ENCODE measurements at places on chromosomes 3 and 15. TPM values are rescaled to one million over a fixed set of nuclear protein-coding genes. Genes with fewer than 3 reads are reported as not detected.

DNA sequence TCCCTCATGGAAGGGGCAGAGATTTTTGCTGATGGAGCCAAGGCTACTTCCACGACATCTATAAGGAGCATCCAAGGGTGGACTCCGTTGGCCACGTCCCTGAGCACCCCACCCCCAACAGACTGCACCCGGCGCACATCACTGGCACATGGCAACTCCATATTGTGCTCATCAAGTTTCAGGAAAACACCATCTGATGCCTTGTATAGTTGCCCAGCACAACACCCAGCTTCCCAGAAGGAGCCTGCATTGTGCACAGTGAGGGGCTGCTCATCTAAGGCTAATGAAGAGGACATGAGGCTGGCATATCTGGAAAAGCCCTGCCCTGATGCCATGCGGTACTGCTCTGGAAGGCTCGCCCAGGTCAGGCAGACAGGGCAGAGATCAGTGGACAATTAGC lies 15.0 kb upstream of the CACNA2D2 start:
- DNase-seq, result no peak

- no peak for DNase-seq
Measured at GRCh38 chr15:60526127-60526616, 47.2 kb upstream of the ICE2 start.

GRCh38 chr3:140842984-140843649 lies 98.5 kb upstream of the SLC25A36 start:
- no peak for DNase-seq

DNA sequence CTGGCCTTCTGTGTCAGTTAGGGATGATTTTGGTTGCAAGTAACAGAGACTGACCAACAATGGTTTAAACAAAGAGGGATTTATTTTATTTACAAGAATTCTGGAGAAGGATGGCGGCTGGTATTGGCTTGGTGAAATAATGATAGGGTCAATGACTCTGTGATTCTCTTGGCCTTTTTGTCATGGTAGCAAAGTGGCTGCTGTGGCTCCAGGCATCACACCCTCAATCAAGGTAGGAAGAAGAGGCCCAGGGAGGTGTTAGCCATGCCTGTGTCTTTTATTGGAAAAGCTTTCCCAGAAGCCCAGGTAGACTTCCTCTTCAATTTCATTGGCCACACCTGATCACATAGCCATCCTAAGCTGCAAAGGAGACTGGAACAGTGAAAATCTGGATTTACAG lies 13.1 kb downstream of the FAM107A start:
- no peak for DNase-seq

GRCh38 chr3:44265815-44266214 lies 24.1 kb downstream of the TOPAZ1 start:
- no peak for DNase-seq

GRCh38 chr15:74165461-74165860 lies 8.0 kb upstream of the ISLR start:
- no peak for DNase-seq

GRCh38 chr3:111593666-111594065 lies 1.5 kb downstream of the ZBED2 start:
- DNase-seq, result no peak

DNA sequence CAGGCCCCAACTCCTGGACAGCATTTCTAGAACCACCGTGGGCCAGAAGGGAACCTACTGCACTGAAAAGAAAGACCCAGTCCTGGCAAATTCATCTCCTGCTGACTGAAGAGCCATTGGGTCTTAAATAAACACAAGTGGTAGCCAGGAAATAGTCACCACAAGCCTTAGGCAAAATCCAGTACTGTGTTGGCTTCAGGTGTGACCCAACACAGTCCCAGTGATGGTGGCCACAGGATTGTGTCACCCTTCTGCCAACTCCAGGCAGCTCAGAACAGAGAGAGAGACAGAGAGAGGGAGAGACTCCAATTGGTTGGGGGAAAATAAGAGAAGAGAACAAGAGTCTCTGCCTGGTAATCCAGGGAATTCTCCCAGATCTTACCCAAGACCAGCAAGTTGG lies 23.1 kb downstream of the NEDD4 start:
- DNase-seq, result no peak

DNA sequence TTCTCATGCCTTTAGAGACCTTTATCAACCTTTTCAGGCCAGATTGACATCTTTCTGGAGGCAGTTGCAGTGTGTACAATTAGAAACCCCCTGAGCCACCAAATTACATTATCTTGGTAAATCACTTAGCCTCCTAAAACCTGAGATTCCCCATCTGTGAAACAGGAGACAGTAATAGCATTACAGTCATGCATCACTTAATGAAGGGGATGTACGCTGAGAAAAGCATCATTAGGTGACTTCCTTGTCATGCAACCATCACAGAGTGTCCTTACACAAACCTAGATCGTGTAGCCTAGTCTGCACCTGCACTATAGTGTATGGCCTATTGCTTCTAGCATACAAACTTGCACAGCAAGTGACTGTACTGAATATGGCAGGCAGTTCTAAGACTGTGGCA lies 400.8 kb upstream of the CNTN3 start:
- DNase-seq, result no peak

DNA sequence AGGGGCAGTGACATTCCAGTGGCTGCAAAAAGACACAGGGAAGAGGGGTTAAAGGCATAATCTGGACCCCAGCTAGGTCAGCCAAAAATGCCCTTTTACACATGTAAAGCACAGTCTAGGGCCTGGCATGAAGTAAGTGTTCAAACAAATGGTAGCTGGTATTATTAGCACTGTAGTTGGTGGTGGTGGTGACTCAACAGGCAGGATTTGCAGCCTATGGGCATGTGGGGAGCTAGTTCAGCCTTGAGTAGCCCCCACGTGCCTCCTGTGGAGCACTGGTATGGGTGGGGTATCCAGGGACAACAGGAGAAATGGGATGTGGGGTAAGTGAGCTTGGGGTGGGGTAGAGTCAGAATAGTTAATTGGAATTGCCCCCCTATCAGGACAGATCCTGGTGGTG lies 27.6 kb downstream of the DNASE1L3 start:
- DNase-seq, result no peak

GRCh38 chr3:162170581-162170980 lies 674.0 kb downstream of the OTOL1 start:
- no peak for DNase-seq

- no peak for DNase-seq
Measured at GRCh38 chr3:51642462-51642861, 28.6 kb upstream of the TEX264 start.

GRCh38 chr3:84522893-84523292 lies 435.9 kb upstream of the CADM2 start:
- no peak for DNase-seq

- no peak for DNase-seq
Measured at GRCh38 chr3:101828276-101828675, 21.0 kb upstream of the NFKBIZ start.

DNA sequence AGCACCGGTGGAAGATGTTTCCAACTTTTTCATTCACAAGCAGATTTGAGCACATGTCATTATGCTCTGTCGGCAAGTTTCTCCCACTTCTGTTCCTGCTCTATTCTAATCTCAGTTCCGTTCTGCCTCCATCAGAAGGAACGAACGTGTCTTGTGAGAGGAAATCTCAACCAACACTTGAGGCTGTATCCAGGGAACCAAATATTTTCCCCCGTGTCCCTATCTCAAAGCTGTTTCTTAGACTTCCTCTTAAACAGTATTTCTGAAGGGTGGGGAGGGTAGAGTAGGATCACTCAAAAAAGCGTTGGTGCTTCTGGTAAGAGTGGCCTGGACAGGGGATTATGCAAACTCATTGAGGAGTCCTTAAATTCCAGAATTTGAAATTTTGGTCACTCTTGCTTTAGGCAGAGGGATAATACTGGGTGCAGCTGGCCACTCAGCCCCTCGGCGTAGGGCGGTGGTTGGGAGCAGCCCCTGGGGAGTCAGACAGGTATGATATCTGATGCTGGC lies 54.9 kb downstream of the FRMD4B start:
- no peak for DNase-seq

GRCh38 chr3:127781411-127782001 lies 40.8 kb downstream of the MGLL start:
- DNase-seq, result no peak

DNA sequence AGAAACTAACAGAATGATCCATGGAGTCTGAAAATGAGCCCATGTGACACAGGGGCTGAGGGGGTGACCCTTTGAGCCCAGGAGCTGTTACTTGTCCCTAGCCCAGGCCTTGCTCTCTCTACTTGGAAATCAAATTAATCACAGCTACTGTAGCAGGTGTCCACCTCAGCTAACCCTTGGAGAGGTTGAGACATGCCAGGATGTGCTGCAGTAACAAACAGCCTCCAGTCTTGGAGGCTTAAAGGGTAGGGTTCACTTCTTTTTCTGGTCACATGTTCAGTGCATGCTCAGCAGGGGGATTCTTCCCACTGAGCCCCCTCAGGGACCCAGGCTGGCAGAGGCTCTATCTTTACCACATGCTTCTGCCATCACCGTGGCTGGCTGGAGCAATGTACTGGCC lies 21.4 kb downstream of the TPRA1 start:
- no peak for DNase-seq

DNA sequence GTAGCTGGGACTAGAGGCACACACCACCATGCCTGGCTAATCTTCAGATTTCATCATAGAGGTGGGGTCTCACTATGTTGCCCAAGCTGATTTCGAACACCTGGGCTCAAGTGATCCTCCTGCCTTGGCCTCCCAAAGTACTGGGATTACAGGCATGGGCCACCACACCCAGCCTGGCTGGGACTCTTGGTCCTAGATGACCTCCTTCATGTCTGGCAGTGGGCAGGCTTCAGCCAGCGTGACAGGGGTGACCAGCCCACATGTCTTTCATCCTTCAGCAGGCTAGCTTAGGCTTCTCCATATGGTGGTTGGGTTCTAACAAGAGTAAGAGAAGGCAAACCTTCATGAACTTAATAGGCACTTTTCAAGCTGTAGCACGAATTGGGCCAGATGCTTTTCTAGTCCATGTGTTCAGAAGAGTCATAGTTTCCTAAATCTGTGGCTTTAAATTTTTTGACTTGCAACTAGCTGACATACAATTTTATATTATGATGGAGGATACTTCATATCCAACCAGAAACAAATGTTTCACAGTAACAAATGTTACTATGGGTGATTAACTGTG lies 7.6 kb downstream of the GPD1L start:
- no peak for DNase-seq

- DNase-seq, result no peak
Measured at GRCh38 chr15:77529394-77530159, 103.1 kb downstream of the LINGO1 start.

GRCh38 chr15:68151277-68151676 lies 53.9 kb downstream of the CALML4 start:
- DNase-seq, result no peak

GRCh38 chr15:26936502-26936901 lies 34.5 kb upstream of the GABRG3 start:
- no peak for DNase-seq

DNA sequence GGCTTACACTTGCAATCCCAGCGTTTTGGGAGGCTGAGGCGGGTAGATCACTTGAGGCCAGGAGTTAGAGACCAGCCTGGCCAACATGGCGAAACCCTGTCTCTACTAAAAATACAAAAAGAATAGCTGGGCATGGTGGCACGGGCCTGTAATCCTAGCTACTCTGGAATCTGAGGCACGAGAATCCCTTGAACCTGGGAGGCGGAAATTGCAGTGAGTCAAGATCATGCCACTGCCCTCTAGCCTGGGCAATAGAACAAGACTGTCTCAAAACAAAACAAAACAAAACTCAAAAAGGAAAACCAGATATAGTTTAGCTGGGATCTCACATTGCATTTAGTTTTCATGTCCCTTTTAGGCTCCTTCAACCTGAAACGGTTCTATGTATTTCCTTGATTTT lies 2.9 kb upstream of the USP50 start:
- no peak for DNase-seq

DNA sequence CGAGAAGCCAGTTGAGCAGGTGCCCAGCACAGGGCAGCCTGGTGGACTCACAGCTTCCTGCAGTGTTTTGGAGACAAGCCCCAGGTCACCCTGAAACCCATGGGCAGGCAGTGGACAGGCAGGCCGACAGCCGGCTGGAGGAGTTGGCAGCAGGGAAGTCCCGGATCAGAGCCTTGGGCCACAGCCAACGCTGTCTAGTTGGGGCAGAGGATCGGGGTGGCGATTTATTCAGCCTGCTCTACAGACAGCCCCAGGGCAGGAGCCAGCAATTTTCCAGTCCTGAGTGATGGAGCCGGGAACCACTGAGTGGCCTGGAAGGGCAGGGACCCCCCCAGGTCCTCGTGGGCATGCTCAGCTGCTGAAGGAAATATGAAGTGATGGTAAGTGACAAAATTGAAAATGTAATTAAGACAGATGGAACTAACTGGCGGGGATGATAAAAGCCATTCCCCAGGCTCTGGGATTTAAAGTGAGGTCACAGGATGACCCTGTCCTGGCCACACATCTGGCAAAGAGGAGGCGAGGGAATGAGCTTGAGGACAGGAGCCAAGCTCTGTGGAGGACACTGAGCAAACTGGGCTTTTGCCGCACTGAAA lies 34.4 kb upstream of the TBC1D21 start:
- DNase-seq, result no peak

- DNase-seq, result no peak
Measured at GRCh38 chr15:95653361-95653805, 677.1 kb upstream of the NR2F2 start.

GRCh38 chr3:60448696-60449095 lies 802.6 kb downstream of the FHIT start:
- DNase-seq, result no peak

HHLA2 gene
- polyA plus RNA-seq, result 17.8 TPM

NME9 gene
- polyA plus RNA-seq, result 2.0 TPM

CILP gene
- polyA plus RNA-seq, result 3.1 TPM

SLC28A2 gene
- polyA plus RNA-seq, result 0.20 TPM

PLXND1 gene
- polyA plus RNA-seq, result 164 TPM

CLSTN2 gene
- 1.9 TPM for polyA plus RNA-seq

TOPBP1 gene
- polyA plus RNA-seq, result 45.7 TPM

SCAANT1 gene
- polyA plus RNA-seq, result 0.90 TPM

Measured in right renal pelvis (tissue), 4 donors.